ENCODE measurements at places on chromosomes 7 and 10.

- no peak for DNase-seq
These were observed 76.6 kb downstream of the DNAJC1 start for GRCh38 chr10:21926949-21927348.

GRCh38 chr10:97542169-97543024 is 30.2 kb upstream of the ANKRD2 start:
- no peak for DNase-seq

GRCh38 chr7:28939844-28940544 is 18.1 kb downstream of the TRIL start:
- no peak for DNase-seq

DNA sequence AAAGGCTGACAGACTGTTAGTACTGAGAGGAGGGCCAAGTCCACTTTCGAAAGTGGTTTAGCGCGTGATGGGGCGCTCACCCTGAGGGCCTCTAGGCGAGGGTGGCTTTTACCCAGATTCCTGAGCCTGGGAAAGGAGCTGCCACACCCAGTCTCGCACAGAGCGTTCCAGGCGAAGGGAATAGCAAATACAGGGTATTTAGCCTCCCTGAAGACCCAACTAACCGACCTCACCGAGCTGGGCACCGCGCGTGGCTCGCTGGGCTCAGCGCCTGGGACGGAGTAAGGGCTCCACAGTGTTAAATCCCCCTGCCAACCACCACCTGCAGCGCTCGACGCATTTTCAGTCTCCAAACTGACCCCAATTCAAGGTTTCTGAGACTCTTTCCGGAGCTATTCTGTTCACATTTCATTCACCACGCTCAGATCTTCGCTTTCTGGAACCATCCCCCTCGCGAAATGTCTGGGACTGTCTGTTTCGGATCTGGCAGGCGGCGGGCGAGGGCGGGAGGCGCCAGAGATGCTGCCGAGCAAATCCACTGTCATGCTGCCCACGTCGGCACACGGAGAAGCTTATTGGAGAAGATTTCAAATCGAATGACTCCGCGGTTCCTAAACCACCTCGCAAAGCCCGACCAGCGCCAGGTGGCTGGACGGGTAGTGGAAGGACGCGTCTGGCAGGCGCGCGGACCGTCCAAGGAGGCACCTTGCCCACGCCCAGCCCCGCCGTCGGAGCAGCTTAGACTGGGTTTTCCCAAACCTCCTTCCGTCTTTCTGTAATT is 1.4 kb upstream of the OSBPL3 start:
- DNase-seq, result no peak

DNA sequence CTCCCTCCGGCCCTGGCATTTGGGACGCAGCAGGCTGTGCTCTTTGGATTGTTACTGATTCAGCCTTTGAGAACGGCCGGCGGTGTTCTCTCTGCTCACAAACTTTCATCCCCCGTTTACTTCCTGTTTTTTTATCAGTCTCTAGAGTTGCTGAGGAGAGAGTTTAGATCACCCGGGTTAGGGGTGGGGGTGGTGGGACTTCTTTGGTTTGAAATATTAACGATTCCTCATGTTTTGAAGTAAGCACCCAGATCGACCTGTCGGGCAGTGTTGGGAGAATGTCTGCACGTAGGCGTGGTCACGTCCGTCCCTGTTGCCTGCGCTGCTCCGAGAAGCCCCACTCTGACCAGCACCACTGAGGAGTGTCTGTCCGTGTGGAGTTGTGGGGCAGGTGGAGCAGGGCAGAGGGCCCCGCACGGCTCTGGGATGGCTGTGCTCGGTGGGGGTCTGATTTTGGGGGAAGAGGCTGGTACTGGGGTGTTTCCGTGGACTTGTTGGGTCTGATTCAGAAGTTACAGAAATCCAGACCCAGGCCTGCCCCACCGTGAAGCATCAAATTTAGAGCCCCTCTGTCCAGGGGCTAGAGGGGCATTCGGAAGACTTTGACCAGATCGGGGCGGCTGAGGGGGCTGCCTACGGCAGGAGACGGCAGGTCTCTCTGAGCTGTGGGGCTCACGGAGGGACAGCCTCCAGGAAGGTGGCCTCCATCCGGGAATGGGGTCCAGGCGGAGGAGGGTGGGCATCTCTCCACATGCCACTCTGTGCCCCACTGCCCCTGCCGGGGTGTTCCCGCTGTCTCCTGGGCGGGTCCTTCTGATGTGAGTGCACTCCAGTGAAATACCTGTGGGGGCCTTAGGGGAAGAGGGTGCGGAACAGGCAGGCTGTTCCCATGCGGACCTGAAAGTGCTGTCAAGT is 7.4 kb downstream of the INPP5A start:
- DNase-seq, result no peak

GRCh38 chr10:70286616-70287015 is 2.8 kb upstream of the NPFFR1 start:
- no peak for DNase-seq

- no peak for DNase-seq
These were observed 860 bp upstream of the WDR86 start for GRCh38 chr7:151410405-151411390.

DNA sequence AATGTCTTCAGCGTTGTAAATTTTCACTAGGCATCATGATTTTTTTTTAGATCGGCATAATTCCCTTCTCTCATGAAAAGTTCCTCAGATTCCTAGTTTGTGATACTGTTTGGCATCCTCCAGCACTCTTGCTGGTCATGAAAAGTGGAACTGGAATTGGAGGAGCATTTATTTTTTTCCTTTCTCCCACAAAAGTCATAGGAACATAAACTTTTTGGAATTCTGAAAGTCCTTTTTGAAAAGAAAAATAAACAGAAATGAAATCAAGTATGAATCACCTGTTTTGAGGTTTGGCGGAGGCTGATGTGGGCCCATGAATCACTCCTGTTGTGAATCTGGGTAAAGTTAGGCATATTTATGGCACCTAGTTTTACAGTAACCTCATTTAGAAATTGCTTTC is 17.7 kb downstream of the CACNB2 start:
- DNase-seq, result no peak

- DNase-seq, result no peak
These were observed 69.0 kb downstream of the CREB5 start for GRCh38 chr7:28481091-28481926.

- no peak for DNase-seq
These were observed 13.6 kb upstream of the COL17A1 start for GRCh38 chr10:104099269-104099668.

DNA sequence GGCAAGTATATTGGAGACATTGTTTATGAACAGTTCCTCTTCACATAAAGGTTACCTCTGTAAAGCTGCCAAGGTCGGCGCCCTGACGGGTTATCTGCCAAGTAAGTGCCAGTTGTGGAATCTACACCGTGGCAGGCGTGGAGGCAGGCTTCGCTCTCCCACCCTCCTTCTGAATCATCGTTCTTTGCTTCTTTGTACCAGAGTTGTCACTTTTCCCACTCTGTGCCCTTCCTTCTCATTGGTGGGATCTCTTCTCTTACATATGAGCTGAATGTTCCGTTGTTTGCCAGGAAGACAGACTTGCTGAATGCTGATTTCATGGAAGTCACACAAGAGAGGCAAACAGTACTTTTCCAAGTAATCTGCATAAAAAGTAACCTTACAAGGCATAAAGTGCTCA is 40.6 kb upstream of the PTPRZ1 start:
- peak; percentile 51 for DNase-seq

- DNase-seq, result no peak
These were observed 172.3 kb downstream of the AKR1D1 start for GRCh38 chr7:138248609-138249008.

DNA sequence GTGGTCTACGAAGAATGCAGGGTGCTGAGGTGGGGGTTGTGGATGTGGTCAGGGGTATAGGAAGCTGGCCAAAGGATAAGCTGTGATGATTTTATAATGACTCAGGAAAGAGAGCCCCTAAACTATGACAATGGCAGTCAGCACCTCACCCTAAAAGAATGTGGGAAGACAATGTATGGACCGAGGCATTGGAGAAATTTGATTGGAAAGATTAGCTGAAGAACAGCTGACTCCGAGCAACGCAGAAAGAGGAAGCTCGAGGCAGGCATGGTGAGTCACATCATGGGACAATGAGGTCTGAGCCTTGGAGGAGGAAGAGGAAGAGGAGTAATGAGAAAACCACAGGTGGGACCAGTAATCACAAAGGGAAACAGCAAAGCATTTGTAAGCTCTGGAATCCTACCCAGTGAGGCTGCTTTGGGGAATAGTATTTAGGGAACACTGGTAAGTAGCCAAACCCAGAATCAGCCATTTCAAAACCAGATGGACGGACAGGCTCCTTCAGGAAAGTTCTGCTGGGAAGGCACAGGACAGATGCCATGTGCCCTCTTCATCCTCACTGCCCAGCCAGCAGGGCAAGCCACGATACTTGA is 295.4 kb downstream of the PRPF18 start:
- DNase-seq, result no peak

- DNase-seq, result no peak
These were observed 41.9 kb downstream of the CDK1 start for GRCh38 chr10:60820093-60820754.

DNA sequence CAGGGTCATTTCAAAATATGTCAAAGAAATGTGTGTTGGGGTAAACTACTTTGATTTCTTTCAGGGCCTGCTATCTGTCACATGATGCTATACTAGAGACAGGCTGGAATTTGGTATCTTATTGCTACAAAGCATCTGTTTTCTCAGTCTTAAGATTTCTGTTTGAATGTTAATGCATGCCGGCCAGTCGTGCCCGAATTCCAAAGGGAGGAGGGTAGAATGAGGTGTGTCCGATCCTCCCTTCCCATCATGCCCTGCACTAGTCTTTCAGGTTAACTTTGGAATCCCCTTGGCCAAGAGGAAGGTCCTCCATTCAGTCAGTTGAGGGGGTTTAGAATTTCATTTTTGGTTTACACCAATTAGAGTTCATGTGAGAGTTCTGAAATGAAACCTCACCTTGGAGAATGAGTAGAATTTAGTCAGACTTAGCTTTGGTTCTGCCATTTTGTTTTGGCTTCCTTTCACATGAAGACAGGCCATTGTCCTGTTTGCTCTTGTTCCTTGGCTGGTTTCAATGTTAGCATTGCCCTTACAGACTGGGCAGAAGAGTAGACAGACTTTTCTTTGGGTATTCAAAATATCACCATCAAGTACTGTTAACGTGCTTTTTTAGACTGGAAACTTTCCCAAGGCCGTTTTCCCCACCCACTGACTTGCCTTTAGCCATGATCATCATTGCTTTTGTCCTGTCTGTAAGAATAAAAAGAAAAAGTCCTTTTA is 95.8 kb downstream of the CAMK1D start:
- no peak for DNase-seq

GRCh38 chr7:151488096-151488495 is 31.6 kb downstream of the RHEB start:
- DNase-seq, result no peak

- DNase-seq, result no peak
These were observed 18.6 kb upstream of the DLX5 start for GRCh38 chr7:97043281-97043680.

DNA sequence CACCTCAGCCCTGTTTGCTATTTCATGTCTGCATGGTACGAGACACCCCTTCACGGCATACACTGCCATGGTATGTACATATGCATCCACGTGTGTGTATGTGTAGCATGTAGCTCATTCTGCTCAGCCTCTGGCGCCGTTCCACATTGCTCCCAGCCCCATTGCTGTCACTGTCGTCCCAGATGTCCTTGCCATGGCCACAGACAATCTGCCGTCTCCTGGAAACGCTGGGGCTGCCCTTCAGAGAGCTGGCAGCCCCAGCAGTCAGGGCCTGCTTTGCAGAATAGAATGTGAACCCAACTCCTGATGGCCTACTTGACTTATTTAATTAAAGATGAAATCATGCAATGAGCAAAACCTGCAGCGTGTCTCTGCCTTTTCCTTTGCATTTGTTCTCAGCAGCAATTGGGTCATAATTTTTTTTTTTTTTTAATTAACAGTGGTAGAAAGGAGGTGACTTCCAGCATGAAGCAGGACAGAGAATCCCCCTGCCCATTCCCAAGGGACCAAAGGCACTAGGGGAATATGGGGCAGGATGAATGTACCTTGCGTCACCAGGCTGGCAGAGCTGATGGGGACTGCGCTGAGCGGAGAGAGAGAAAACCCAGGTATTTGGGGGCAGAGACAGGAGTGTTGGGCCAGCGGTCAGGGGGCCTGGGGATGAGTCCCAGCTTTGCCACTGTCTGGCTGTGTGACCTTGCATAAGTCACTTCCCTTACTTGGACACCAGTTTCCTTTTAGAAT is 49.2 kb downstream of the CHST3 start:
- DNase-seq, result peak; percentile 4

GRCh38 chr7:36051501-36051900 is 101.6 kb upstream of the EEPD1 start:
- DNase-seq, result peak; percentile 34

DNA sequence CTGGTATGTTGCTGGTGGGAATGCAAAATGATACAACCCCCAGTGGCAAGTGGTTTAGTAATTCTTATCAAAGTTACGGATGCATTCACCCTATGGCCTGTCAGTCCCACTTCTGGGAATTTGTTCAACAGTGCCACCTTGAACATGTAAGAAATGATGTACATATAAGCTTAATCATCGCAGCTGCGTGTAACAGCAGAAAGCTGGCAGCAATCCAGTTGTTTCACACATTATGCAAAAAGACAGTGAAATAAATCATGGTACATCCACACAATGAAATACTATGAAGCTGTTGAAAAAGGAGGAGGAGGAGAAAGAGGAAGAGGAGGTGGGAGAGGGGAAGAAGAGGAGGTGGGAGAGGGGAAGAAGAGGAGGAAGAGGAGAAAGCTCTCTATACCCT is 76.2 kb upstream of the MYL10 start:
- DNase-seq, result no peak

- DNase-seq, result no peak
These were observed 77.6 kb downstream of the NRBF2 start for GRCh38 chr10:63210611-63211196.

GRCh38 chr10:129472696-129473555 is 5.9 kb downstream of the MGMT start:
- no peak for DNase-seq

GRCh38 chr7:38751416-38751815 is 120.2 kb upstream of the AMPH start:
- DNase-seq, result no peak

- no peak for DNase-seq
These were observed 12.7 kb downstream of the CHN2 start for GRCh38 chr7:29207162-29207801.

- DNase-seq, result no peak
These were observed 9.9 kb upstream of the HOXA2 start for GRCh38 chr7:27112361-27112760.

DNA sequence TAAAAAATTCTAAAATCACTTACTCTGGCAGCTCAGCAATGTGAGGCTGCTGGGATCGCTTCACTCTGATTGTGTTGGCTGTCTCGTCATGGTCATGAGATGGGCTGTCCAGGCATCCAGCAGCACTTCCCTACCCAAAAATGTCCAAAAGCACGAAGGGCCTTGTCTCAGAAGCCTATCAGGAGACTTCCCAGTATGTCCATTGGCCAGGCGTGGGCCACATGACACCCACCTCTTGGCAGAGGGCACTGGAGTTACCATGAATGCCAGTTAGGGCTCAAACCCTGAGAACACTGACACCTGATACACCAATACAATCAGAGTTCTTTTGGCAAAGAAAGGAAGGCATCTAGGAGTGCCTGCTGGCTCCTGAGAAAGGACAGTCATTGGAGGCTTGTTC is 27.0 kb upstream of the GLI3 start:
- DNase-seq, result no peak

Data from NCI-H2029 treated with DMSO at 0.1 percent for 48 hours (cell line).